H9 (cell line): ENCODE measurements at places on chromosomes 11 and 22.

- no peak for DNase-seq
- H3K4me1 ChIP-seq, result no peaks in the 10 kb centered on the region
- H3K4me3 ChIP-seq, result no peak overlapping the region
- no peaks in the 10 kb centered on the region for H3K27me3 ChIP-seq
These were observed 4.5 kb downstream of the IFITM5 start for GRCh38 chr11:294780-295179.

GRCh38 chr11:1825785-1826451 is 8.9 kb upstream of the SYT8 start:
- no peak overlapping the region for H3K4me3 ChIP-seq
- no peaks in the 10 kb centered on the region for H3K36me3 ChIP-seq
- no peak overlapping the region for H3K27ac ChIP-seq

GRCh38 chr11:113579292-113579940 is 104.2 kb upstream of the DRD2 start:
- DNase-seq, result no peak
- H3K4me1 ChIP-seq, result peaks cover 6% of the 10 kb centered on the region; the same call in 1 of the 2 replicates
- H3K36me3 ChIP-seq, result no peaks in the 10 kb centered on the region
- no peak overlapping the region for H3K4me3 ChIP-seq
- no peak overlapping the region for H3K27ac ChIP-seq

GRCh38 chr11:123185326-123185725 is 9.7 kb downstream of the CLMP start:
- DNase-seq, result peak; percentile 57
- peaks cover 23% of the 10 kb centered on the region for H3K4me1 ChIP-seq
- H3K27ac ChIP-seq, result no peak overlapping the region
- no peaks in the 10 kb centered on the region for H3K27me3 ChIP-seq

GRCh38 chr11:66126808-66127555 is 56.9 kb downstream of the PACS1 start:
- no peak overlapping the region for H3K4me3 ChIP-seq
- DNase-seq, result peak; percentile 48
- H3K27me3 ChIP-seq, result no peaks in the 10 kb centered on the region
- H3K36me3 ChIP-seq, result no peaks in the 10 kb centered on the region
- H3K27ac ChIP-seq, result no peak overlapping the region
- peaks cover 10% of the 10 kb centered on the region; the same call in 1 of the 2 replicates for H3K4me1 ChIP-seq

GRCh38 chr11:129743112-129743815 is 72.4 kb upstream of the TMEM45B start:
- no peaks in the 10 kb centered on the region for H3K27me3 ChIP-seq
- H3K4me3 ChIP-seq, result no peak overlapping the region
- no peaks in the 10 kb centered on the region for H3K4me1 ChIP-seq
- H3K27ac ChIP-seq, result no peak overlapping the region
